ENCODE measurements at places on chromosomes 1 and 21.

DNA sequence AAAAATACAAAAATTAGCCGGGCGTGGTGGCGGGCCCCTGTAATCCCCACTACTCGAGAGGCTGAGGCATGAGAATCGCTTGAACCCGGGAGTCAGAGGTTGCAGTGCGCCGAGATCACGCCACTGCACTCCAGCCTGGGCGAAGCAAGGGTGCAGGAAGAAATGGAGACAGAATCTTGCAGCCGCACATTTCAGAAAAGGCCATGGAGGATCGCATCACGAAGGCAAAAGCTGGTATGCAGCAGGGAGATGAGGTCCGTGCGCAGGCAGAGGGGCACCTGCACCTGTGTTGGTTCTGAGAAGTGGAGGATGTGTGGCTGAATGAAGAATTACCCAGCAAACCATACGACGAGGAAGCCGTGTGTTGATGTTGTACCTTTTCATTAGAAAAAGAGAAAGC, 53.0 kb upstream of the ABCG1 start:
- no peak for DNase-seq

DNA sequence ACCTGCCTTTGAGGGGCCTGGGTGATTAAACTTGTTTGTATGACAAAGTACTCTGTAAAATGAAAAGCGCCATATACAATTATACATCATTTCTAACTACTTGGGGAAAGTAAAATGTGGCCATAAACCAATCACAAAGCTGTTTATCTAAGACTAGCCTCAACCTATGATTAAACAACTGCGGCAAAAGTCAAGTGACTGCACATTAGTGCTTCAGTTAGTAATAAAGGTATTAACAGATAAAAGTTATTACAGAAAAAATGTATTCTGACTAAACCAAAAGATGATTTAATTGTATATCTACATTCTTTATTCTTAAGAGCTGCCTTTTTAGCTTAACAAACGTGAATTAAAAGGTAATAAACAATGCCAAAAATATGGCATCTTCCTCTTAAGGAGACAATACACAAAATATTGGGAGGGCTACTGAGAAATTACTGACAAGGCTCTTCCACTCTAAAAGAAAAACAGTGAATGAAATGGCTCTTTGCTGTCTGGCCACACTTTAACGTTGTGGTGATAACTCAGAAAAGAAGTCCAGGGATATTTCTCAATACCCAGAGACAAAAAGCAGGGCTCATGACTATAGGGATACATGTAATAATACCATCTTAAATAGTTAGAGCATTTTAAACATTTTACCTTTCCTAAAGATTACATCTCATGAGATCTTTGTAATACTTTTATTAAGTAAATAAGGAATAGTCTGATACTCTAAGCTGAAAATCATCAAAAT, 8.6 kb downstream of the ARHGAP29 start:
- no peak for DNase-seq

DNA sequence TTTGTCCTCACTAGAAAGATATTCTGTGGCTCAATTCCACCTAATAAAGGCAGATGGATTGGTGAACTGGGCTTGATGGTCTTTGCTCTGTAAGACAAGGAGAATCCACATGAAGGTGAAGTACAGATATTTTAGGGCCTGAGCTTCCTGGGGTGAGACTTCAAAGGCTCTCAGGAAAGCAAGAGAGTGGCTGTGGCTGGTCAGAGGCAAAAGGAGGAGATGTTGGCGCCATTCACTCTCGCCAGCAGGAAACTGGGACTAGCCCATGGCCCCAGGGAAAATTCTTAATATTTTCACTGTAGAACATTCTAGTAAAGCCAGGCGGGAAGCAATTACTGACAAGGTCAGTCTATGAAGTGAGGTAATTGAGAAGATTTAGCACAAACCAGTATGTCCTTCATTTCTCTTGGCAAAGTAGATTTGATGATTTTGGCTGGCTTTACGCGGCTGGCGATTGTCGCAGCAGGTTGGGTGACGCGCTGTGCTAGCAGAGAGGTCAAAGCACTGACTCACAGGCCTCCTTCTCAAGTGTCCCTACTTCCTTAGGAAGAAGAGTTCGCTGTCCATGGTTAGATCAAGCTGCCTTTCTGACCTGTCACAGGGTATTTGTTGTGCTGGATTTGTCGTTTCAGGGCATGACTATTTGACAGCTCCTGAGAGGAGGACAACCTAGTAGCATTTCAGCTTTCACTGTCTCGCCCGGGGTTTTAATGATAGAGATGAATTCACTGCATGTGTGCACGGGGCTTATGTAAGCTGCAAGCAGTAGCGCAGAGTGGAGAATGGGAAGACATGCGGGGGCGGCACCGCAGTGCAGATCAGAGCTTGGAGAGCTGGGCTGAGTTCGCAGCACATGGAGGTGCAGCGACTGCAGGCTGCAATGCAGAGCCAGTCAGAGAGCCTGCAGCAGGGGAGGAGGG, 32.7 kb downstream of the XCL1 start:
- no peak for DNase-seq

DNA sequence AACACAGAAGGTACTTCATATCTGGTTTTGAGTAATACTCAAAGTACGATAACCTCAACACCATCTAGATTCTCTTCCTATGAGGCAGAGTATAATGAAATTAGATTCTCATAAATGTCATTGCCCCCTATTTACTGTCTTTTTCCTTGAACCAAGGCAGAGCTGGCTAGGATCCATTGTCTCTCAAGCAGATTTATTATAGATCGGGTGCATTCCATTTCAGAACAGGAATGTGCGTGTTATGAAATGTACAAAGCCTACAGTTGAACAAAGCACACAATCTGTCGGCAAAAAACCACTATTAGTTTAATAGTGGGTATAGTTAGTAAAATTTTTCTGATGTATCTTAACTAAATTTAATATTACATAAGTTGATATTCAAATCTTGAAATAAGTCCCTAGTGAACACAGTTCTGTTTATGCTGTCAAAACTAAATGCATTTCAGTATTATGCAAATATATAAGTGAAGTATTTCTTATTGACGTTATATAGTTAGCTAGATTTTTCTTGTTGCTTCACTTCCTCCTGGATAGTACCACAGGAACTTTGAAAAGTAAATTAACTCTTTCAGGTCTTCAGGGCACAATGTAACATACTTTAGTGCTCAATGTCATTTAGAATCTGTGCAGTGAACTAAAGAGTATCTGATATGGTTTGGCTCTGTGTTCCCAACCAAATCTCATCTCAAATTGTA, 92.1 kb downstream of the DDAH1 start:
- no peak for DNase-seq

GRCh38 chr21:40270047-40270446, 402.8 kb downstream of the PCP4 start:
- no peak for DNase-seq

DNA sequence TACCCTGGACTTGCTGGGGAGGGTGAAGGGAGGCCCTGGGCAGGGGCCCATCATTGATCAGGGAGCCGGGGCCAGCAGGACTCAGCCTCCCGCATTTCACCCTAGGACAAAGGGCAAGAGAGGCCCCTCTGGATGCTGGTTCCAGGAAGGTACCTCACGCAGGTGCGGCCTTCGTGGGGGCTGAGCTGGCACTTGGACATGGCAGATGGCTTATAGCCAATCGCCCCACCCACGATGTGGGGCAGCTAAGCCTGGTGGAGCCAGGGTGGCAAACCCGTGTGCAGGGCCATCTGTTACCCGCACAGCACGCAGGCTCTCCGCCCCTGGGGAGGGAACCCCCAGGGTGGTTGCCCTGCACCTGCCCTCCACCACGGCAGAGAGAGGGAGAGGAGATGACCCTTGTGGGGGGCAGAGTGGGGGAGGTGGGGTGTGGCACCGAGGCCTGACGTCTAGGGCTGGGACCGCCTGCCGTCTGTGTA, 2.5 kb downstream of the TFF3 start:
- no peak for DNase-seq

DNA sequence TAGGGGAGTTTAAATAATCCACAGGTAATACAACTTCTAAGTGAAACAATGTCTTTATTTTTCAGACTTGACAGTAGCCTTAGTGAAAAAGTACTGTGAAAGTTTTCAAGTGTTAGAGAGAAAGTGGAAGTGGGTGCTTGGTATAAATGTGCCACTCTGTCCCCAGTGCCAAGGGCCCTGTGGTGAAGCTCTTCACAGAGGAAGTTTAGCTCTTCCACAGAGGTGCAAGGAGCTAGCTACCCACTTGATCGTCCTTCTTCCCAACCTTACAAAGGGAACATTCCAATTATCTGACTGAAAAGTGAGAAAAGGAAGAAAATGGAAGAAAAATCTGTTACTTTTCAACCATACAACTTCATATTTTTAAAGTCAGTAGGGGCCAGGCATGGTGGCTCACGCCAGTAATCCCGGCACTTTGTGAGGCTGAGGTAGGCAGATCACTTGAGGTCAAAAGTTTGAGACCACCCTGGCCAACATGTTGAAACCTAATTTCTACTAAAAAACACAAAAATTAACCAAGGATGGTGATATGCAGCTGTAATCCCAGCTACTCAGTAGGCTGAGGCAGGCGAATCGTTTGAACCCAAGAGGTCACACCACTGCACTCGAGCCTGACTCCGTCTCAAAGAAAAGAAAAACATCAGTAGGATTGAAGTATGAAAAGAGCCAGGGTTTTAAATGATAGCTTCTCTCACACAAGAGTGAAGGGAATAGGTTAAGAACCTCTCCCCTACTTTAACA, 41.0 kb upstream of the PTPRC start:
- DNase-seq, result no peak

DNA sequence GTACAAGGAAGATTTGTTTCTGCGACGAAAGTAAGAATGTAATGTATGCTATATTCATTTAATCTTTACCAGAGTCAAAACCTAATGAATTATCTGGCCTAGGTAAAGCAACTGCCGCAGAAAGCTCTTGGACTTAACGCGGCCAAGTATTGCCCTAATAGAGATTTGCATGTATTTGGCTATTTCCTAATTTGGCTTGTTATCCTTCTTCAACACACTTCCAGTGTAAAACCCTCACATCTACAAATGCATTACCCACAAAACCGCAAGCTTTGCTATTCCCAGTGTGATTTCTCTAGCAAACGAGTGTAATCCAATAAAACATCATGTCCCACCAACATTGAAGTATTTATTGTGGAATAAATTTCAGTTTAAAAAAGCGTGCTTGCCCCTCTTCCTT, 123.8 kb upstream of the LMO4 start:
- no peak for DNase-seq

GRCh38 chr1:75693551-75693950, 31.0 kb upstream of the ACADM start:
- no peak for DNase-seq

DNA sequence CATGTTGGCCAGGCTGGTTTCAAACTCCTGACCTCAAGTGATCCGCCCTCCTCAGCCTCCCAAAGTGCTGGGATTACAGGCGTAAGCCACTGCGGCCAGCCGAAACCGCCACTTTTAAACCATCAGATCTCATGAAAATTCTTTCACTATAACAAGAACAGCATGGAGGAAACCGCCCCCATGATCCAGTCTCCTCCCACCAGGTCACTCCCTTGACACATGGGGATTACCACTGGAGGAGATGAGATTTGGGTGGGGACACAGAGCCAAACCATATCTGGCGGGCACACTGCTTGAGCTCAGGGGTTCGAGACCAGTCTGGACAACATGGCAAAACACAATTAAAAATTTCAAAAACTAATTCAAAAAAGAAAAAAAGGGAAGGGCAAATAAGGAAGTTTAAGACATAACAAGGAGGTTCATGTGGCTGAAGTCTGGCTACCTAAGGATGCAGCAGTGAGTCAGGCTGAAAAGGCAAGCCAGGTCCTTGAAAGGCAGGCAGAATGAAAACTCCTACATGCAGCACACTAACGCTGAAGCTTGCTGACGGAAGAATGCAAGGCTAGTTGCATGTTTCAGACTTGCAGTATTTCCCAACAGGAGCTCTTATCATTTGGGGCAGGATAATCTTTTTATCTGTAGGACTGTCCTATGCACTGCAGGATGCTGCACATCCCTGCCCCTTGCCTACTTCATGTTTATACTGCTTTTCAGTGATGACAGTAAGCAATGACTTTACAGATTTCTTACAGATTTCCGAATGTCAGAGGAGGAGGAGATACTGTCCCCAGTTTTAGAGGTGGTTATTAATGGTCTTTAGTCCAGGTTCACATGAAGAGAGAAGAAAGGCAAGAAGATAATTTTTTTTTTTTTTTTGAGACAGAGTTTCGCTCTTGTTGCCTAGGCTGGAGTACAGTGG, 49.3 kb downstream of the FBXO42 start:
- DNase-seq, result no peak

GRCh38 chr1:231233735-231234417, 7.1 kb upstream of the GNPAT start:
- no peak for DNase-seq

DNA sequence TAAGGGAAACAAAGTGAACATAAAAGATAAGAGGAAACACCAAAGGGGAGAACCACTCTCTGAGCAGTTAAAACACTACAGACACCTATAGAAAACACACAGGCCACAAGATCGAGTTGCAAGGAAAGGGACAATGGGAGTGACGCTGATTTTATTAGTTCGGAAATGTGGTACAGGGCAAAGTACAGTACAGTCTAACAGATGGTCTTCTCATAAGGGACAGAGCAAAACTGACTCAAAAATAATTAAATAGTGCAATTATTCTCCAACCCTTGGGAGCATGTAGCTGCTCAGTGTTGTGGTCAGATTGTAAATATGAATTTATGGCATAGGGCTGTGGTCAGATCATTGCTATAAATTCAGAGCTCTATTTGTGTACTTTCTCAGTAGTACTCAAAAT, 352.0 kb downstream of the USH2A start:
- no peak for DNase-seq

- no peak for DNase-seq
These were observed 4.4 kb downstream of the ECHDC2 start for GRCh38 chr1:52917156-52917555.

DNA sequence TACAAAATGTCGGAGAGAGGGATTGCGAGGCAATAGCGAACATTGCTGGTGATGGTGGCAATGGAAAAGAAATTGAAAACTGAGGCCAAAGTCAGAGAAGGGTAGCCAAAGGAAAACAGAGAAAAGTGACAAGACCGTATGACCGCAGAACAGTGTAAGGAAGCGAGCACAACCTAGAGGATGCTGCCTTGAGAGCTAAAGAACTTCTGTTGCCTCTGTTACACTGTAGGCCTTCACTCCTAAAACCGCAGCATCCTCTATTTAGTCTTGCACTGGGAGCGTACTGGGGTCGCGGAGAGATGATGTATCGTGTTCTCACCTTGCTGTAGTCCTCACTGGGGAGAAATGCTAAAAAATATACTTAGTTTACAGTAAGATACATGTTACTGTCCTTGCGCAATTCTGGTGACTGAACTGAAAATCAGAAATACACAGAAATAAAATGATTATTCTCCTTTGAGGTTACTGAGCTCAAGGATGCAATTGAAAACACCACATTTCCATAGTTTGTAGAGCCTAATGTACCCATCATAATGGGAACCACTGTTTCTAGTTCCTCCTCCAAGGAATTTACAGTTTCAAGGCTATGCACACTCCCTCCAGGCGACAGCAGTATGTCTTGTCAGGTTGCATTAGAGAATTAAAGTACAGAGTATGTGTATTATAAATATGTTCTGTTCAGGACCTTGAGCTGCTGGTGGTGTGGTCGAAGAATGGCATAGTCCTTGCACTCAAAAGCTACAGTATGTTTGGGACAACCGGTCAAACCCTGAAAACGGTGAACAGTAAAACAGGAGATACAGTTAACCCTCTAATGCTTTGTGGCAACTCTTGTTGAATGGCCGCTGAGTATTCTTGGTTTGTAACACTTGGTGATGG, 1.3 kb downstream of the NEK7 start:
- no peak for DNase-seq
